ENCODE measurements at places on chromosomes 2 and 18. TPM values are rescaled to one million over a fixed set of nuclear protein-coding genes. Genes with fewer than 3 reads are reported as not detected.

DNA sequence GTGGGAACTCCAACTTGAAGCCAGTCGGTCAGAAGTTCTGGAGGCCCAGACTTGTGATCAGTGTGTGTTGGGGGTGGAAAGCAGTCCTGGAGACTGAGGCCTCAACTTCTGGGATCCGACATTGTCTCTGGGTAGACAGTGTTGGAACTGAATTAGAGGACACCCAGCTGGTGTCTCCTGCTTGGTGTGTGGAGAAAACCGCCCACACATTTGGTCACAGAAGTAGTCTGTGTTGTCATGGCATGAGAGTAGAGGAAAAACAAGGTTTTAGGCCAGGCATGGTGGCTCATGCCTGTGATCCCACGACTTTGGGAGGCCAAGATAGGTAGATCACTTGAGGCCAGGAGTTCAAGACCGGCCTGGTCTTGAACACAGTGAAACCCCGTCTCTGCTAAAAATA lies 51.5 kb downstream of the PUM2 start:
- DNase-seq: no peak
- H3K36me3 ChIP-seq: peaks cover 33% of the 10 kb centered on the region
- H3K27ac ChIP-seq: no peak overlapping the region
- no peaks in the 10 kb centered on the region for H3K4me1 ChIP-seq

DNA sequence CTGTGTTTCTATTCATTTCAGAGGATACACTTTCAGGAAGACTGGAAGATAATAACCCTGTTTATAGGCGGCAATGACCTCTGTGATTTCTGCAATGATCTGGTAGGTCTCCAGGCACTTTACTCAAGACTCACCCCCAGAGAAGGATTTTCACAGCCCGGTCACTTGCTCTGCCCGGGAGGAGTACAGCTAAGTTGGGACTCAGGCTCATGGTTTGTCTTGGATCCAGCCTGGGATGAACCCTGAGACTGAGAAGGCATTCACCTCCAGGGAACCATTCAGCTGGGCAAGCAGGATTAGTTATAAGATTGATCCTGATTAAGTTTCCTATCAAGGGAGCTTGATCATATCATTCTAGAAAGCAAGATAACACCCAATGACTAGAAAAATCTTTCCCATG lies 83.7 kb downstream of the PLB1 start:
- H3K27me3 ChIP-seq: peaks cover 43% of the 10 kb centered on the region
- H3K27ac ChIP-seq: no peak overlapping the region
- H3K4me1 ChIP-seq: peaks cover 12% of the 10 kb centered on the region
- H3K36me3 ChIP-seq: no peaks in the 10 kb centered on the region

GRCh38 chr18:28176948-28177827 lies at the start of gene CDH2:
Gene CDH2, minus strand, starts transcription at chr18:28177130. Its CDS starts 108 bp downstream, at chr18:28177022.
- H3K36me3 ChIP-seq: no peaks in the 10 kb centered on the region
- H3K27ac ChIP-seq: peak within 1 kb of the TSS; percentile 68
- H3K4me3 ChIP-seq: peak within 1 kb of the TSS; percentile 85
- H3K27me3 ChIP-seq: no peaks in the 10 kb centered on the region

Gene GFPT1
- 129 TPM for total RNA-seq

Gene CTLA4
- total RNA-seq: not detected

Gene CCL20
- total RNA-seq: 223 TPM
